Activated CD4-positive, alpha-beta T cell treated with anti-CD3 and anti-CD28 coated beads for 36 hours (primary cell): ENCODE measurements at places on chromosomes 3 and 15. TPM values are rescaled to one million over a fixed set of nuclear protein-coding genes. Genes with fewer than 3 reads are reported as not detected.

- H3K4me1 ChIP-seq = peaks cover 3% of the 10 kb centered on the region
- H3K27me3 ChIP-seq = no peaks in the 10 kb centered on the region
- peaks cover 38% of the 10 kb centered on the region for H3K36me3 ChIP-seq
- DNase-seq = no peak
- H3K27ac ChIP-seq = no peak overlapping the region
- H3K4me3 ChIP-seq = no peak overlapping the region
These were observed 16.8 kb upstream of the CCNDBP1 start for GRCh38 chr15:43168192-43169107.

DNA sequence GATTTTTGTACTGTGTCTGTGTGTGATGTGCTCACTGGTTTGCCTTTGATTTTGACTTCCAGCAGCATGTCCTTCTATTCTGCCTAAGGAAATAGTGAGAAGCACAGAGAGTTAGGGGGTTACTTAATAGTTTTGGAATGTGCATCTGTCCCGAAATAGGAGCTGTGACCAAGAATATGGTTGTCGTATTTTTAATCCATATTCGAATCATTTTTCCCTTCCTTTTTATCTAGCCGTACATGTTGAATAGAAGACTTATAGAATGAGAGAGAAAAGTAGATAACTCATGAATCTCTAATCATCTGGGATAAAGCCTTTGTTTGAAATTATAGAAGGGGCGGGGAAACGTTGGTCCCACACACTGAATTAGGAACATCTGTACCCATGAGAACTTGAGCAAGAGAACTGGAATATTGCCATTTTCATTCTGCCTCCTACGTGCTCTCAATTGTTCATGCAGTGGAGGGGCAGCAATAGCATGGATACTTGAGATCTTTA is 23.6 kb downstream of the CRTC3 start:
- no peaks in the 10 kb centered on the region for H3K27me3 ChIP-seq
- H3K4me3 ChIP-seq = no peak overlapping the region
- DNase-seq = no peak
- peaks cover 54% of the 10 kb centered on the region for H3K4me1 ChIP-seq
- peaks cover 23% of the 10 kb centered on the region for H3K36me3 ChIP-seq

GRCh38 chr3:52788890-52789745 is 5.5 kb upstream of the ITIH3 start:
- no peaks in the 10 kb centered on the region for H3K4me1 ChIP-seq
- H3K27ac ChIP-seq = no peak overlapping the region
- no peak for DNase-seq
- H3K4me3 ChIP-seq = no peak overlapping the region
- H3K27me3 ChIP-seq = no peaks in the 10 kb centered on the region
- no peaks in the 10 kb centered on the region for H3K36me3 ChIP-seq

DNA sequence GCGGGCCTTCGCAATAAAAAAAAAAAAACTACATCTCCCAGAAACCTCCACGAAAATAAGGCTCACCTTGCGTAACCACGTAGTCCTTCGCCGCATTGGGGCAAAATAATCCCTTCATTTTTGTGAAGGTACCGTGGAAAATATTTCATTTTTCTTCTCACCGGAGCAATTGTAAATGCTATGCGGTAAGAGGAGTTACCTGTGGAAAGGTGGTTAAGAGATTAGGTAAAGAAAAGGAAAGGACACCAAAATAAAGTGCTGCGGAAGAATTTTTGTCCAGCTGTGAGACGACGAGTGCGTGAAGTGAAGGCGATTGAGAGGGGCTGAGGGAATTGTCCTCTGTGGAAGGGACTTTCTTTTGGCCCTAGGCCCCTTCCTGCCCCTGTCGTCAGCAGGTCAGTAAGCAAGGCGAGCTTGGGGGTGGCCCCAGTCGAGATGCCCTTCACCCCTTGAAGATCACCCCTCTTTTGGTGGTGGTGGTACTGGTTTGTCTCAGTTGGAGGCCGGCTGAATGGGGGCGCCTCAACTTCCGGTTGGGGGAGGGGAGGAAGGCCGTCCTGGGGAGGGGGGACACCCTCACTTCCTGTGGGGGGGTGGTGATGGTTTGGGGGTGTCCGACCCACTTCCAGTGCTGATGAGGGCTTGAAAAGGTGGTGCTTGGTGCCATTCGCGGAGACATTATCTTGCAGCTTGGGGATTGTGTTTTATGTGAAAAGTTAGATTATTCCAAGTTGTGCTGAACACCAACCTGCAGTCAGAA is at the start of gene HMG20A:
HMG20A (plus strand) TSS at position 279 of the 760 bp plus-strand sequence. CDS start 37,520 bp downstream, outside the sequence.
- peak within 1 kb of the TSS; percentile 92 for H3K4me3 ChIP-seq
- peaks cover 50% of the 10 kb centered on the region for H3K4me1 ChIP-seq
- H3K27me3 ChIP-seq = no peaks in the 10 kb centered on the region

DNA sequence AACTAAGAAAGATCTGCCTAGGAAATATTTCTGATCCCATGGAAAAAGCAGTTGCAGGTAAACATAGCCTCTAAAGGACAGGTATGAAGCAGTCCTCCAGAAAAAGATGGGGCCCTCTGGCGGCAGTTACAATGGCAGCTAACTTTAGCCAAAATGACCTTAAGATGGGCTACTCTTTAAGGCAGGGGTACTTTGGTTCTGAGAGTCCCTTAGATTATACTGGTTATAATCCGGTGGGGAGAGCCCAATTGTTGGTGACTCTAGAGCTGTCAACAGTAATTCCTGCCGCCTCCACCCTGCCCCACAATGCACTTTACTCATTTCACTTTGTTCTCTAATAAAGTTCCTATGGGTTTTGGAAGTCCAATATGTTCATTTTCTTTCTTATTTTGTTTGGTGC is 412.8 kb upstream of the WNT5A start:
- H3K4me1 ChIP-seq = no peaks in the 10 kb centered on the region
- peaks cover 2% of the 10 kb centered on the region for H3K27me3 ChIP-seq
- H3K27ac ChIP-seq = no peak overlapping the region

GRCh38 chr3:15602146-15602536 is 596 bp downstream of the BTD start:
- DNase-seq = no peak
- H3K27me3 ChIP-seq = no peaks in the 10 kb centered on the region
- H3K27ac ChIP-seq = peak overlapping the region; percentile 98
- peaks cover 40% of the 10 kb centered on the region for H3K4me1 ChIP-seq
- H3K4me3 ChIP-seq = peak overlapping the region; percentile 100
- peaks cover 31% of the 10 kb centered on the region for H3K36me3 ChIP-seq

DNA sequence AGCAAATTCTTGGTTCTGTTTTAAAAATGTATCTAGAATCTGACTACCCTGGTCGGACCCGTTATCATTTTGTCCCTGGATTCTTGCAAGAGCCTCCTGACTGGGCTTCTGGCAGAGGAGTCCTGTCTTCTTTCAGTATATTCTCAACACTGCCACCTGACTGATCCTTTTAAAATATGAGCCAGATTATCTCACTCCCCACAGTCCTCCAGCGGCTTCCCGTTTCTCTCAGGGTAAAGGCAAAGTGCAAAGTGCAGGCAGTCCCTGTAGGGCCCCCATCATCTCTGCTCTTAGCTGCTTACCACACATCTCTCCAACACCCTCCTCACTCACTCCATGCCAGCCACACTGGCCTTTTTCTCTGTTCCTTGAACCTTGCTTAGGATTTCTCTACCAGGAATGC is 28.4 kb downstream of the CRTC3 start:
- no peak for DNase-seq
- no peak overlapping the region for H3K4me3 ChIP-seq
- peaks cover 24% of the 10 kb centered on the region for H3K36me3 ChIP-seq
- H3K27me3 ChIP-seq = no peaks in the 10 kb centered on the region
- peaks cover 76% of the 10 kb centered on the region for H3K4me1 ChIP-seq
- H3K27ac ChIP-seq = peak overlapping the region; percentile 77

DNA sequence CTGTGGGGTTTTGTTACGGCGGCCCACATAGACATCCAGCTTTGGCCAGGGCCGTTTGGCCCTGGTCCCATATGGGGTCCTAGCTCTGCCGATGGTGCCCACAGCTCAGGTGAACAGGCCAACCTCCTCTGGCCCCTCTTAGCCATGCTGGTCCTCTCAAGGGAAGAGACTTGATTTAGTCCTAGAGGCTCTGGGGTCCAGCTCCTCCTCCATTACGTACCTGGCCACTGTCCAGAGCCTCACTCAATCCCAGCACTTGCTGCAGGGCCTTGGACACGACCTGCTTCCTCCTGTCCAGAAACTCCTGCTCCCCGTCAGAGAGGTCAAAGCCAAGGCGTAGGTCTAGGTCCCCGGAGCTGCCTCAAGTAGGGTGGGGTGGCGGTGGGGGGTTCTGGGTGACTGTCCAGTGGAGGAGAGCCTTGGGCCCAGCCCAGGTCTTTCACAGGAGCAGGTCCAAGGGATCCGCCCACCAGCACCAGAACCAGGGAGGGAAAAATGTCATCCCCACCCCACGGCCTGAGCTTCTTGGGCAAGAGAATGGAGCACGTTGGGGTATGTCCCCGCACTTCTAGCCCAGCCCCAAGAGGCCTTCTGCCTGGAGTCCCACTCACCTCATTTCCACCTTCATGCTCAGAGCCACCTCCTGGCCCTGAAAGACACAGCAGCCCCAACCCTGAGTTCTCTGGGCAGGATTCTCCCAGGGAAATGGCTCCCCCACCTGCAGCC is 6.8 kb downstream of the PLA2G4F start:
- no peak for DNase-seq
- H3K27ac ChIP-seq = no peak overlapping the region
- no peak overlapping the region for H3K4me3 ChIP-seq
- no peaks in the 10 kb centered on the region for H3K4me1 ChIP-seq
- H3K36me3 ChIP-seq = no peaks in the 10 kb centered on the region
- no peaks in the 10 kb centered on the region for H3K27me3 ChIP-seq

GRCh38 chr3:23987356-23987755 is 42.3 kb downstream of the NR1D2 start:
- DNase-seq = no peak
- no peak overlapping the region for H3K27ac ChIP-seq
- peaks cover 13% of the 10 kb centered on the region for H3K4me1 ChIP-seq
- no peaks in the 10 kb centered on the region for H3K36me3 ChIP-seq

DNA sequence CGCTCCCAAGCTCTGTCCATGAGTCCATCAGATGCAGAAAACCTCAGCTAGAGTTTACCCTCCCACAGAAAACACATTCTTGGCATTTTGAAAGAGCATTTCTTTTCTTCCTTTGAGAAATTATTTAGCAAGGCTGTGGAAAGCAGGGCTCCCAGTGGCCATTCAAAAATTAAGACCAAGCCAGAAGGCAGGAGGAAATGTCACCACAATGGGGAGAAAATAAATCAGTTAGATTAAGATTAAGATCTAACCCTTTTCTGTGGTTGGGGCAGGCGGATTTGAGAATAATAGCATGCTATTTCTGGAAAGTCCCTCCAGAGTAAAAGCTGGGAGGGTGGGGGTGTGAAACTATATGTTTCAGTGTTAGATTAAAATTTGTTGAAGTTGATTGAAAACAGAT is 20.2 kb downstream of the LRIG1 start:
- peaks cover 76% of the 10 kb centered on the region for H3K4me1 ChIP-seq
- peaks cover 11% of the 10 kb centered on the region for H3K36me3 ChIP-seq
- H3K4me3 ChIP-seq = peak overlapping the region; percentile 51
- DNase-seq = peak; percentile 57
- H3K27ac ChIP-seq = peak overlapping the region; percentile 85
- no peaks in the 10 kb centered on the region for H3K27me3 ChIP-seq

DNA sequence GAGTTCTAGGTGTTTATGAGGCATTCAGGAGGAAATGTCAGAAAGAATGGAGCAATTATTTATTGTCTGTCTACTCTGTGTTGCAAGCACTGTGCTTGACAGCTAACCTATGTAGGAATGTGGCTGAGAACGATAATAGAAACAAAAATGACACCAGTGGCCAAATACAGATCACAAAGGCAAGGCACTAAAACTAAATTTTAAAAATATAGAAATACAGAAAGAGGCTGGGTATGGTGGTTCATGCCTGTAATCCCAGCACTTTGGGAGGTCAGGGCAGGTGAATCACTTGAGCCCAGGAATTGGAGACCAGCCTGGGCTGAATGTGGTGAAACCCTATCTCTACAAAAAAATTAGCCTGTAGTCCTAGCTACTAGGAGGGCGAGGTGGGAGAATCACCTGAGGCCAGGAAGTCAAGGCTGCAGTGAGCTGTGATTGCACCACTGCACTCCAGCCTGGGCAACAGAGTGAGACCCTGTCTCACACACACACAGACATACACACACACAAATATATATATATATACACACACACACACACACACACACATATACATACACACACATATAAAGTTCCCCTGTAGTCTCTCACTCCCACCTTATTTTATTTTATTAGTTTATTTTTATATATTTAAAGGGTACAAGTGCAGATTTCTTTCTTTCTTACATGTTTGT is 6.0 kb downstream of the PRKCI start:
- H3K4me3 ChIP-seq = no peak overlapping the region
- H3K36me3 ChIP-seq = peaks cover 8% of the 10 kb centered on the region
- H3K27ac ChIP-seq = no peak overlapping the region

GRCh38 chr3:119542168-119542767 is 17.1 kb downstream of the CD80 start:
- H3K27ac ChIP-seq = no peak overlapping the region
- H3K4me3 ChIP-seq = no peak overlapping the region
- no peaks in the 10 kb centered on the region for H3K36me3 ChIP-seq
- peaks cover 3% of the 10 kb centered on the region for H3K4me1 ChIP-seq

DNA sequence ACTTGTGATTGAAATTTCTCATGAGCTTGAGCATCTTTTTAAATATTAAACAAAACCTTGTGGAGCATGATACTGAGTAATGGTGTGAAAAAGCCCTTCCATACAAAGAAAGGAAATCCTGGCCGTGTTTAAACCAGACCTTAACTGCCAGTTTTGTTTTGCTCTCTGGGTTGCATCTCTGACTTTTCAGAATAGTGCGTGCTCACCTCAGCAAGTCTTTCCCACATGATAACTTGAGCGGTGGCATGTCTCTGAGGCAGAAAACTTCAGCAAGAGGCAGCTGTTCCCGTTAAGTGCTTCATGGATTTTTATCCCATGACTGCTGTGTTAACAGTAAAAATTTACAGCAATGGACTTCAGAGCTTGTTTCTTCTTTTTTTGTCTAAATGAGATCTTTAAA is 393.3 kb downstream of the FEZF2 start:
- H3K27ac ChIP-seq = no peak overlapping the region
- H3K36me3 ChIP-seq = no peaks in the 10 kb centered on the region
- DNase-seq = no peak
- no peaks in the 10 kb centered on the region for H3K4me1 ChIP-seq
- H3K27me3 ChIP-seq = peaks cover 4% of the 10 kb centered on the region

Gene DUT
- total RNA-seq = 500 TPM

Gene UCN2
- total RNA-seq = not detected

Gene TICRR
- total RNA-seq = 28.9 TPM

Gene ZMYND10
- total RNA-seq = 1.0 TPM

Gene STX19
- not detected for total RNA-seq

Gene GP5
- total RNA-seq = 0.37 TPM

Gene MGA
- total RNA-seq = 33.7 TPM

Gene KCNH8
- total RNA-seq = not detected

Gene PRR20G
- not detected for total RNA-seq

Gene EFHB
- total RNA-seq = 0.79 TPM
